ENCODE measurements at places on chromosomes 16 and 17.

DNA sequence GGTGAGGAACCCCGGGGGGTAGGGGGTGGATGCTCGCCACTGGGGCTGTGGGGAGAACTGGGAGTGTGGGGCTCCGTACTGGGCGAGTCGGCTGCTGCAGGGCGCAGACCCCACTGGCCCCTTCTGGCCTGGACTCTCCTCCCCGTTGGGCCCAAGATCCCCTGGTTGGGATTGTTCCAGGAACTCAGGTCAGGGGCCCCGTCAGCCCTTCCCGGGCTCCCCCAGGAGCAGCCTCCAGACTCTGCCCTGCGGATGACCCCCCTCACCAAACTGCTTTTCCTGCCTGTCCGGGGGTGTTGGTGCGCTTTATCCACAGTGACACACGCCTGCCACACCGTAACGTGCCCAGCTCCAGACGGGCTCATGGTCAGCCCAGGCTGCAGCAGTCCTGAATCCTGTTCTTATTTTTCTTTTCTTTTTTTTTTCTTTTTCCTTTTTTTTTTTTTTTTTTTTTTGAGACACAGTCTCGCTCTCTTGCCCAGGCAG, 21.1 kb downstream of the CENPX start:
- DNase-seq = no peak

DNA sequence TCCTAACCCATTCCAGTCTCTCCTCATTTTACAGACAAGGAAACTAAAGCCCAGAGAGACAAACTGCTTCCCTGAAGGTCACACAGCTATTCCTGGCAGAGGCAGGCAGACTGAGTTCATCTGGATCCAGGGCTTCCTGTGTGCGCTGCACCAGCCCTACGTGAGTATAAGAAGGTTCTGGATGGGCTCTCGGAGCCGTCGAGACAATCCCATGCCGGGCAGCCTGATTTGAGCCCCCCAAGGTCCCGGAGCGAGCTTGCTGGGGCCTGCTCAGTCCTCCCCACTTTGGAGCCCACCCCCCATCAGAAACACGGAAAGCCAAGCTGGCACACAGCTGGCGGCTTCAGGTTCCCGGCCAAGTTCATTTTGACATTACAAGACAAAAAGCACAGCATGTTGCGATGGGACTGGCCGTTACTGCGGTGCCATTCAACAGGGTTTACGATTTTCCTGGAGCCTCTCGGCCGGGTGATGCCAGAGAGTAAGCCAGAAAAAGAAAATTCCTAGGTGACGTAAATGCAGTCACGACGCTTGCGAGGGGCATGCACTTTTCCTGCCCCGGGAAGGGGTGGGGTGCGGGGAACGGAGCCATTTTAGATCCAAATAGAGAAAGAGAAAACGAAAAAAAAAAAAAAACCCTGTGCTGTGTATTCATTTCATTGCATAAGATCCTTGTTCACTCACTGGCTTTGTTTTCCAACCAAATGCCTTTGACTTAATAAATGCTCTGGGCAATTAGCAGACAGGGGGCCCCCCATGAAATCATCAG, 167.1 kb upstream of the FOXF1 start:
- DNase-seq = no peak

DNA sequence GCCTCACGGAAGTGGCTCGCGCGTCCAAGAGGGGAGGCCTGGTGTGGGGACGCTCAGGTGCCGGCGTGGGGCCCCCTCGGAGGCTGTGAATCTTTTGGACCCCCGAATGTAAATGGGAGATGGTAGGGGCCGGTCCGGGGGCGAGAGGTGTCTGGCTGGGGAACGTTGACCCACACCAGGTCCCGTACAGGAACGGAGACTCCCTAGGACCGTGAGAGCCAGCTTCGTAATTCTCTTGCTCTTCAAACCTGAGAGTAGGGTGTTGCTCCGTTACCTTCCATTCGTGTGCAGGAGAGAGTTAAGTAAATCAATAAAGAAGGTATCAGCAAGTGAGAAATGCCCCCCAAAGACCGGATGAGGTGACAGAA, 481 bp downstream of the LYRM1 start:
- DNase-seq = no peak

GRCh38 chr17:29079887-29080286, 36.9 kb downstream of the PIPOX start:
- no peak for DNase-seq

DNA sequence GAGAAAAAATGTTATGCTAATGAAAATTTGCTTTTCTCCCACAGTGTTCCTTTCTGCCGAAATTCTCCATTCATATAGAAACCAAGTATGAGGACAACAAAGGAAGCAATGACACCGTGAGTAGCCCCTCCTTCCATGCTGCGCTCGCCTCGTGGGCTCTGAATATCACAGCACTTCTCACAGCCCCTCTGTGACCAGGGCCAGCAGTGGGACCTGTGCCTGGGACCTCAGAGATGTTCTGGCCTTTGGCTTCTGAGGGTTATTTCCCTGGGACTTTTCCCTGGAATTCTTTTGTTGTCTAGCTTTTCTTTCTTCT, 139.6 kb upstream of the NOL11 start:
- no peak for DNase-seq

DNA sequence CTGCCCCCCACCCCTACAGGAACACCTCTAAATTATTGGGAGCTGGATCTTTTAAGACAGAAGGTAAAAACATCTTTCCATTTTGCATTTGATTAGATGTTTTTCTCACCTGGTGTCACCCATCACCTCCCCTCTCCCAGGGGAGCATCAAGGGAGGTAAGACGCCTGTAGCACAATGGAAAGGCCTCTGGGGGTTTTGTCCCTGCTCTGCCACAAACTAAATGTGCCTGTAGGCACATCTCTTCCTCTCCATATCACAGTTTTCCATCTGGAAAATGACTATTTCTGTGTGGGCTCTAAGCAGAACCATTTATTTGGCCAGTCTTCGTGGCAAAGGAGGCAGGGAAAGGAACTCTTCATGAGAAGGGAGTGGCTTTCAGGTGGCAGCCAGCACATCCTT, 76.6 kb downstream of the GNAO1 start:
- DNase-seq = no peak

GRCh38 chr16:80027007-80027965, 426.7 kb upstream of the MAF start:
- peak; percentile 2 for DNase-seq

DNA sequence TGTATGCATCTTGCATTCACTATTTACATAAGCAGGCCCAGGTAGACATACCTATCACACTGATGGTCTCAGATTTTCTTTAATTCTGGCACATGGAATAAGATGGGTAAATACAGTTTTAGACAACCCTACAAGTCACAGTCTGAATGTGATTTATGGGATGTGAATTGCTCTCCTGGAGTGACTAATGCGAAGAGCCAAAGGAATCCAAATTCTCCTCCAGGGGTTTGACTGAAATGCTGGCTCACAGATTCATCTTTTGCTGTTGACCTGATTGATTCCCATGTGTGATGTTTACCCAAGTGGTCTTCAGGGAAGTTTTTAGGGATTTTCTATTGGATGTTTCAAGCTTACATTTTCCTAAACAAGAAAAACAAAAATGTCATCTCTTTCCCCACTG, 277.9 kb upstream of the MON1B start:
- no peak for DNase-seq

DNA sequence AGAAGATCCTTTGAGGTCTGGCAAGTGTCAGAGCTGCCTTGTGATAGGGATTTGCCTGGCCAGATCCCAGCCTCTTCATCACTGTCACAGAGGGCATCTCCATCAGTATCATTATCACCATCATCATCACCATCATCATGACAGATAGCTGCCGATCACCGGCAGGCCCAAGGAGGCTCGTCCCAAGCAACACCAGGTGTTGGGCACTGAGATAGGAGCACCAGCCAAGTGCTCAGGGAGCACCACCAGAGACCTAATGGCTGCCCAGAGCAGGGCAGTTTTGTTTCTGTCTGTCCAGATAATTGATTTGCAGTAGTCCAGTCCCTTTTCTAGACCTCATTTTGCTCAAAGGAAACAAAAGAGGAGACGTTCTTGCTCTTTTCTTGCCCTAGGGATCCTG, 25.0 kb downstream of the HNF1B start:
- DNase-seq = no peak

DNA sequence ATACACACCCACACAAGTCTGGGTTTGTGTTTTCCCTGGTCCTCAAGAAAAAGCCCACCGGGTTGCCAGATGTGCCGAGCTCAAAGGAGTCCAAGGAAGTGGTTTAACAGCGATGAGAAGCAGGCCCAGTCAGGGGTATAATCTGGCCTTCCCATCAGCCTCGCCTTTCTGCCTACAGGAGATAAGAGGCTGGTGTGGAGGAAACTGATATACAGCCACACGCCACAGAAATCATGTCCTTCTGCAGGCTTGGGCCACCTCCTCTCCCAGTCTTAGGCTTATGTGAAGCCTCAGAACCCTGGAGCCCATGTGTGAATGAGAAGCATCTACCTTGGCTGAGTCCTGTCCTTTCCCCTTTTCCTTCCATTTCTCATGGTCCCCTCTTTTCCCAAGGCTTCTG, 43.6 kb upstream of the MMP2 start:
- DNase-seq = no peak

- DNase-seq = no peak
Observed at GRCh38 chr16:53946746-53947386, 242.9 kb downstream of the FTO start.

- DNase-seq = no peak
Observed at GRCh38 chr16:89343501-89344457, 126.3 kb downstream of the ZNF778 start.

DNA sequence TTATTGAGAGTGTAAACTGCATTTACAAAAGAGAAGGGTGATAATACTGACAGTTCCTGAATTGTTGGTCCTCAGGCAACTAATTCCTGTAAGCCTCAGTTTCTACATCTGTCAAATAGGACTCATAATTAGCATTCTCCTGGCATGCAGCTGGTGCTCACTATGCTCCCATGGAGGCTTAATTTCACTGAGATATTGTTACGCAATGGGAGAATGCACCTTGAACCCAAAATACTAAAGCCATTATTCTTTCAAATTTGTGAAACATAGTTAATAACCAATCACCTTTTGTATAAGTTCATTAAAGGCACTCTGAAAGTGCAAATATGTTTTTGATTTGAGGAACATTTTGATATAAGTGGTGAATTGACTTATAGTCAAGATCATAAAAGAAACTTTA, 985.5 kb downstream of the CDH11 start:
- DNase-seq = no peak

- no peak for DNase-seq
Observed at GRCh38 chr16:87955302-87956097, 4.3 kb downstream of the BANP start.

GRCh38 chr16:58462499-58462996, 37.4 kb upstream of the NDRG4 start:
- DNase-seq = no peak

- no peak for DNase-seq
Observed at GRCh38 chr17:29138971-29139691, 41.1 kb downstream of the MYO18A start.

DNA sequence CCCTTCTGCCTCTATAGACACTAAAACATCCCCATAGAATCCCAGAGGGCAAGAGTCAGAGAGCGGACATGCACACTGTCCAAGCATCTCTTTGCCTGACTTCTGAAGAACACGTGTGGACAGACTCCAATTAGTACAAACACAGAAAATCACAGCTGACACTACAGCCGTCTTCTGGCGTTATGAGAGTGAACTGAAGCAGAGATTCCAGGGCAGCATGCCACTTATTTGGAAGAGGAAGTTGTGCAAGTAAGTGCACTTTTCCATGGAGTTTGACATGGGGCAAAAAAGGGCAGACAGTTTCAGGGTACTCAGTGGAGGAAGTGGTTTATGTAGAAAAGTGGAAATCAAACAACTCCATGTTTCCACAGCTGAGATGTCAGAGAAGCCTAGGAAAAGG, 16.8 kb upstream of the ZNF287 start:
- DNase-seq = no peak

DNA sequence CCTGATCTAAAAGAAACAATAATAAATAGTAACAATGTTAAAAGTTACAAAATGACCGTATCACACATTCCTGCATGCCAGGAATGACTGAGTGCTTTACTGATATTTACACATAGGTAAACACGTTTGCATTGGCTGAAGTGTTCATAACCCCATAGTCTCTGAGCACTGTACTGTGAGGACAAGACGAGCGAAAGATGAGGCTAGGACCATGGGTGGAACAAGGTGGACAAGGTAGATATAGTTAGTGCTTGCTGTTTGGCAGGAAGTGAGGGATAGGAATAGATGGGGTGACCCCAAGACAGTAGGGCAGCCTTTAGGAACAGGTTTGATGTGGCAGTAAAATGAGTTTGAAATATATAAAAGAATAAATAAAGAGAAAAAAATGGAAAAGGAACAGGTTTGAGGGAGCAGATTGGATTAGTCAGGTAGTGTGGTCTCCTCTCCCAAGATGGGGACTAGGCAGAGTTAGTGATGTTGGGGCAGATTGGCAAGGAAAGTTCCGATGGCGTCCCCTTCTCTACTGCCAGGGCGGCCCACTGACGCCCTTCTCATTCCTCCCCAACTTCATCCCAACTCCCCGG, 452 bp upstream of the E2F4 start:
- DNase-seq = no peak

GRCh38 chr16:89099905-89100304, 6.3 kb downstream of the ACSF3 start:
- DNase-seq = no peak

DNA sequence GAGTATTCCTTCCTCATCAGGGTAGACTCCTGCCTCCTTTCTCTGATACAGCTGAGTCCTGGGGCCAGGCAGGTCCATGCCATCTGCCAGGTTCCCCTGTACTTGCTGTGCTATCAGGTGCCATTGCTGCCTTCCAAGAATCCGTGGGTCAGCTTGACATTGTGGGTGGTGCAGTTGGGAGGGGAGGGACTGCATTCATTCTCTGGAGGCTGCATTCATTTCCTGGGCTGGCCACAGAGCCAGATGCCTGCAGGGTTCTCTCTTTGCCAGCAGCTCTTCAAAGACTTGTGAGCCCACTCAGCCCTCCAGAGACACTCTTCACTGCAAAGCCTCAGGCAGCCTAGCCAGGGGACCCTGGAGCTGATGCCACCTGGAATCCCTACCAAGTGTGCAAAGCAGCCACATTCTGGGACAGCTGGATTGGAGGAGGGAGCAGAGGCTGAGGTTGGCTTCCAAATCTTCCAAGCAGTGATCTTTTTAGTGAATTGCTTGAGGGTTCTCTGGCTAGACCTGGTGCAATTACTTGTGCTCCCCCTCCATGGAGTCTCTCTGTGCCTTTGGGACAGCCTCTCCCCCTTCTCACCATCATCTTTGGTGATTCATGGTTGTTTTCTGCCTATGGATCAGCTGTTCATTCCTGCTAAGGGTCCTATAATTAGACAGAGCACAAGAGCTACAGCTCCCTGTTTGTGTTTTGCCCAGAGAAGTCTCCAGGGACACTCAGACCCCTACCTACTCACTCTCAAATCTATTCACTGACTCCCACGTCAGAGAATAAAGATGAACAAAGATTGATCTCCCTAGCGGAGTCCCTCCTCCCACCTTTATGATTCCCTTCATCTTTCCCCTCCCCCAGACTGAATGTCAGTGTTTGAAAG, 20.9 kb downstream of the ANKFN1 start:
- no peak for DNase-seq

GRCh38 chr16:9077091-9077809, 14.2 kb upstream of the HAPSTR1 start:
- DNase-seq = no peak

DNA sequence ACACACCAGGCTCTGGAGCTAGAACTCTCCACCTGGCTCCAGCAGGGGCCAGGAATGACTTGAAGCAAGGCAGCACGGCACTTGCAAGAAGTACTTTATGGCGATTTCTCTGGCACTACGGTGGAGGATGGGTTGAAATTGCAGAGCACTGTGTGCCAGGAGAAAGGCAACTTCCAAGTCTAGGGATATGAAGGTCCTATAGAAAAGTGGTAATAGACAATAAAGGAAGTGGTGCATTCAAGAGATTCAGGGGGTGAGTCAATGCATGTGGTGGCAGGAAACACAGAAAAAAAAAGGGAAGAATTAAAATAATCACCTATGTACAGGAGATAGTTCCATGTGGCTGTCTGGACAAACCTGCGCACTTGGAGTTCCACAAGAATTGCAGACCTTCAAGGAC, 240.3 kb upstream of the DYNLRB2 start:
- no peak for DNase-seq
